ENCODE measurements at places on chromosomes 16 and 17. TPM values are rescaled to one million over a fixed set of nuclear protein-coding genes. Genes with fewer than 3 reads are reported as not detected.

DNA sequence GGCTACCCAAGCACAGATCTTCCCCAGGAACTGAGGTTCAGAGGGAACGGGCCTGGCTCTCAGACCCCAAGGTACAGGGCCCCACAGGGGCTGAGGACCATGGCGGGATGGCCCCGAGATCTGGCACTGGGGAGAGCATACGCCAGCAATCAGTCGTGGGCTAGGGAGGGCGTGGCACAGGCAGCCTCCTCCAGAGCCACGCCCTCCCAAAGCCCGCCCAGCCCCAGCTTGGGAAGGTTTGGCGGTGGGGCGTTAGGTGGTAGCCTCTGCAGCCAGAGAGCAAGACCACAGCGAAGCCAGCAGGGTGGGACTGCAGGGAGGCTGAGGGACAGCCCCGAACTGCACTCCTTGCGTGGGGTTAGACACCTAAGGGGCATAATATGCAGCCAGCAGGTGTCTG, 11.6 kb downstream of the WNT9B start:
- H3K36me3 ChIP-seq, result no peaks in the 10 kb centered on the region
- H3K4me1 ChIP-seq, result no peaks in the 10 kb centered on the region
- no peaks in the 10 kb centered on the region for H3K27me3 ChIP-seq
- DNase-seq, result no peak

ZSCAN32 gene
- 8.0 TPM for total RNA-seq

DNA sequence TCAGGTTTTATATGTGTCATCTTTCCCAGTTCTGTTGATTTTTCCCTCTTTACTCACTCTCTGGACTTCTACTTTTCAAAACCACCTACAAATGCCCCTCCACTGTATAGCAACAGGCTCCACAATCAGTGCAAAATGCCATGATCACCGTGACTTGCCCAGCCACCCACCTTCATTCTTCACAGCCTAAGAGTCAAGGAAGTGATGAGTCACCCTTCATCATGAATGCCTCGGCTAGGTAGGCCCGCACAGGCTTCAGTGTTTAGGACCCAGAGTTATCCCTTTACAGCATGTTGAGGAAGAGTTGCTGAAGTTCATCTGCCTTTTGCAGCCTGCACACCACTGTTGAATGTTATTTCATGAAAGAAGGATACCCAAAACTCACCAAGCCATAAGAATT, 158.6 kb downstream of the PMP22 start:
- H3K4me3 ChIP-seq, result no peak overlapping the region
- no peaks in the 10 kb centered on the region for H3K4me1 ChIP-seq
- H3K36me3 ChIP-seq, result no peaks in the 10 kb centered on the region

NXPH3 gene
- not detected for total RNA-seq

DNA sequence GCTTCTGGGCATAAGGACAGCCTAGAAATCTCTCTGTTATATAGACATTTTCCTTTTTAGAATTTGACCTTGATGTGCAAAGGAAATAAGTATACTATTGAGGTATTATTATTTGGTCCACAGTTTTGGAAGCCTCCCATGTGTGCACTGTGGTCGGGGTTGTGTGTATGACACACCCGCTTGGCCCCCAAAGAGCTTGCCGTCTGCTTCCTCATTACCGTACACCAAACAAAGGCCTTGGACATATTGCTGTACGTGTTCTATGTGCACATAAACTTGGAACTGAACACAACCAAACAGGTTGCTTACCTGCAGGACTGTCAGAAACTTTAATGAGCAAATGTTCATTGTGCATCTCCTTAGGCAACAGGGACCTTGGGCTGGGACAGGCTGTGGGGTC, 38.2 kb downstream of the METRNL start:
- no peak for DNase-seq
- H3K4me1 ChIP-seq, result no peaks in the 10 kb centered on the region
- H3K27ac ChIP-seq, result no peak overlapping the region
- H3K27me3 ChIP-seq, result no peaks in the 10 kb centered on the region
- H3K4me3 ChIP-seq, result no peak overlapping the region
- no peaks in the 10 kb centered on the region for H3K36me3 ChIP-seq

All from stomach (tissue), 19 donors.